ENCODE measurements at places on chromosomes 7 and 10.

DNA sequence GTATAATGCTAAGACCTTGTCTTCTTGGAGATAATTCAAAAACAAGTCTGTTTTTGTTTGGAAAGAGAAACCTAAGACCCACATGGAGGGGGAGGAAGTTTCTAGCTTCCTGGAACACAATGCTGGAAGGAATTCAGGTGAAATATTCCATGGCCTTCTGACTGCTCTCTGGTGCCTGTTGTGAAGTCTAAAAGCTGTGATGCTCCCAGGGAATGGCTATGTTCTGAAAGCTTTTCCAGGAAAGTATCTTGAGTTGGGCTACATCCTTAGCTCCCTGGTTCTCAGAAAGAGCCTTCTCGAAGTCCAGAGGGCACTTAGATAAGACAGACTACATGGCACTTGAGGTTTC is 12.5 kb upstream of the PFKP start:
- DNase-seq, result no peak

GRCh38 chr10:65341323-65341925 is 1584.4 kb upstream of the LRRTM3 start:
- peak; percentile 65 for DNase-seq

DNA sequence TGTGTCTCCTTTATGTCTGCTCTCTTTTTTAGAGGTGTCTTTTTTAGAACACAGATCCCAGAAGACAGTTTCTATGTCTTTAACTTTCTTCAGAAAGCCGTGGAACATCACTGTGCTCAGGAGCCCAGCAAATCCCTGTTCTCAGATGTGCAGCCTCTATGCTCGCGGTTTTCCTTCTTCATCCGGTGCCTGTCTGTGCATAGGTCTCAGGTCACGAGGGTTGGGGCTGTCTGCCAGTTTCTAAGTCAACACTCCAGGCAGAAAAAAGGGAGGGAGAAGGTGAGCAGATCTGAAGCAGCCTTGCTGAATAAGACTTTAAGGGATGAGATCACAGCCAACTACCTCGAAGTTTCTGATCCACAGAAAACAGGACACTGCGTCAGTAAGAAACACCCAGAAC is 68.5 kb downstream of the CRTAC1 start:
- no peak for DNase-seq

DNA sequence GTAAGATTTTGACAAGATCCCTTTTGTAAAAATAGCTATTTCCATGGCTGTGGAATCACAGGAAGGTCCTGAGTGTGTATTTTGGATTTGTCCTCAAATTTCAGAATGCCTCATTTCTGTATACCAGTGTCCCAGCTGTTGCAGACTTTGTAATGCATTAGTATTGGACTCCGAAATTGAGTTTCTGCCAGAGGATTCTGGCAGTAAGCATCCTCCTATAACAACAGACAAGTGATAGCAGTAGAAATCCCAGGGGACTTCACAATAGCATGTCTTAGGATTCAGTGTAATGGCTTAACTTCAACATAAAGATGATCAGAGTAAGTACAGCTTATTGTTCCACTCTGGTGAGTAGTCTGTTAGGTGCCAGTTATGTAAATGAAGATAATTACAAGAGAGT is 104.6 kb downstream of the FOXP2 start:
- DNase-seq, result no peak

DNA sequence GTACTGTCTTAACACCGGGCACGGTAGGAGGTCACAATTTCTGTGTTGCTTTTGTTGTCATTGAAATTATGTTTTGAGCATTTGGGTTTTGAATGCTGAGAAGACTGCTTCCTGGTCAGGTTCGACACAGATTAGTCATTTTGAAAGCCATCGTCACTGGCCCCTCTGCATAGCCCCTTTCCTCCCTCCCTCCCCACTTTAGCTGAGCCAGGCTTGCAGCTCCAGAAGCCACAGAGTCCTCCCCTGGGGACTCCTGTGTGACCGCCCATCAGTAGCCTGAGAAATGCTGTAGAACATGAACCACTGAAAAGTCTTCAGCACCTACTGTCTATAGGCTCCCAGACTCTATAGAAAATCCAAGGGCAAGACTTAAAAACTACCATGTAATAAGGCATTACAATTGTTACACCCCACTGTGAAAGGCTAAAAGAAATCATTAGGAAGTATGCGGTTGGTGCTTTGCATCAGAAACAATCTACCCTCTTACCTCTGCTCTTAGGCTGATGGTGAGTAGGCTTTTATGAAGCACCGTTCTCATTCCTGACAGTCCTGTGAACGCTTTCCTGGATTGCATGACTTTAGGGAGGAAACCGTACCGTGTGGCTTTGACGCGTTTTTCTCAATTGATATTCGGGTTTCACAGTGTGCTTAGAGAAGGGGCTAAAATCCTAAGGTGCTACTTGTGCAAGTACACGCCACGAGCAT is 24.8 kb downstream of the JCAD start:
- no peak for DNase-seq

- no peak for DNase-seq
Observed at GRCh38 chr7:76165973-76166403, 35.7 kb upstream of the SRRM3 start.

GRCh38 chr10:97737770-97738265 is 890 bp downstream of the ZFYVE27 start:
- no peak for DNase-seq

DNA sequence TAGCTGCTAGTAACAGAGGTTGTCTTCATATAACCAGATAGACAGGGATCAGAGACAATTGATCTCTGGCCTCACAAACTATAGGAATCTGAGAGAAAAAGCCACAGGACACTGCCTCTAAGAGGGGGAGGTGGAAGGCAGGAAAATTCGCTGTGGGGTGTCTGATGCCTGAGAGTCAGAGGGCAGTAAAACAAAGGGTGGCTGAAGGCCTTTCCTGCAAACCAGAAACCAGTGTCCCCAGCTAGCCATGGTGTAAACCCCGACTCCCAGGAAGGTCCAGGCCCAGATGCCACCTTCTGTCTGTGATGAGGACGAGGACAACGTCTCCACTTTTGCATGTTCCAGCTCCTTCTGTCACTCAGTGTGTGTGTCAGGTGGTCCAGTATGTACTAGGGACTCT is 215.1 kb downstream of the ADARB2 start:
- no peak for DNase-seq

DNA sequence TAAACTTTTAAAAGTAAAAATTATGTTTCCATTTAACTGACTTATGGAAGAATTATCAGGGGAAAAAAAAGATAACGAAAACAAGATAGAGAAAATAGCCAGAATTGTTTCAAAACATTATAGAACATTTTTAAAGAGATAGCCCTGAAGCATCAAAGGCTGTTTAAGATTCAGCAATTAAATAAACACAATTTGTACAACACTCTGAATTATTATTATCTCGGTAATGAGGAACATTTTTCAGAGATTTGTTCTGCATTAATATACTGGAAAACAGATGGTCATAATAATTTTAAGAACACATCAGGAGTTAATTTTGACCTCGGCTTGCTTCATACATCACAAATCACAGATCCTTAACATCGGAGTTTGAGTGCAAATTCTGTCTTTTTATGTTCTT is 643.8 kb downstream of the SORCS1 start:
- DNase-seq, result no peak

DNA sequence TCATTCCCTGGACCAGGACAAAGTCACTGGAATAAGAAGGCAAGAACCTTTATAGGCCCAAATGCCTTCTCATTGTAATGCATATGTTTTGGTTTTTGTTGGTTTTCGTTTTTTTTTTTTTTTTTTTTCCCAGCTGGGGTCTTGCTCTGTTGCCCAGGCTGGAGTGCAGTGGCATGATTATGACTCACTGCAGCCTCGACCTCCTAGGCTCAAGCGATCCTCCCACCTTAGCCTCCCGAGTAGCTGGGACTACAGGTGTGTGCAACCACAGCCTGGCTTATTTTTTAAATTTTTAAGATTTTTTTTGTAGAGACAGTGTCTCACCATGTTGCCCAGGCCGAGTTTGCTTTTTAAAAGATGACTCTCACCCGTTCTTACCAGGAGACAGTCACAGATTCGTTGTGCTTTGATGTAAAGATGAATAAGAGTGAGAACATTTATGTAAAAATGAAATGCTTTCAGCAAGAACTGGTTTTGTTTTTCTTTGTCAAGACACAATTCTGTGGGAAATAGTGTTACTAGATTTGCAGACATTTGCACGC is 7.6 kb downstream of the IQCE start:
- DNase-seq, result no peak

GRCh38 chr7:23385140-23385539 is 85.2 kb downstream of the IGF2BP3 start:
- no peak for DNase-seq

DNA sequence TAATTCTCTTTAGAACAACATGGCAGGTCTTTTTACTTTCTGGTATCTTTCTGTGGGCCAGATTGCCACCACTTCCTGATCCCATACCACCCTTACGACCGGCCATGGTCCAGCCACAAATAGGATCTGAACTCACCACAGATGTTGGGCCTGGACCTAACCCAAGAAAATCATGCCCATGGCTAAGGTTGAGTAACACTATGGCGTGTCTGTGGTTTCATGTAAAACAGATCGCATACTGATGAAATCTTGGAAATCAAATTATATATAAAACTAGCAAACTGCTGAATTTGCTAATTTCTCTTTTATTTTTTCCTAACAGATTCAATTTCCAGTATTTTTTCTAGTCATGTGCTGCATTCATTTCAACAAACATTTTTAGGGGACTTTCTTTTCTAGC is 77.2 kb downstream of the CH25H start:
- no peak for DNase-seq

Measured in lung microvascular endothelial cell (primary cell).